ENCODE measurements at places on chromosomes 11 and 22.

- DNase-seq = no peak
Measured at GRCh38 chr11:11069841-11070835, 212.3 kb upstream of the ZBED5 start.

GRCh38 chr11:69377029-69377952, 83.3 kb downstream of the MYEOV start:
- DNase-seq = no peak

DNA sequence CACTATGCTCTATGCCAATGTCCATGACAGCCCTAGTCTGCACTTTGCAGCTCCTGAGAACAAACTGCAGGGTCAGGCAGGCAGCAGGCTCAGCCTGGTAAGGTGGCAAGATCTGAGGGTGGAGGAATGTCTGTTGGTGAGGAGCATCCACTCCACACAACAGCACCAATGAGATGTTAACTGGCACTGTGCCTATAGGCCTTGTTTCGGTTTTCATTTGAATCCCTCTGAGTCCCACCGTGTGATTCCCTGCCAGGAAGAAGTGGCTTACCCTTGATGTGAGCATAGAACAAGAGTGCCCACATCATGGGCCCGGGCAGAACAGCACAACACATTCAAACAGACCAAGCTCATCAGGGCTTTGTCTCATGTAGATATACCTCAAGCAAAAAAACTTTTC, 44.1 kb upstream of the CHRM4 start:
- DNase-seq = no peak

GRCh38 chr11:57413681-57414080, 13.2 kb downstream of the SLC43A3 start:
- DNase-seq = no peak

DNA sequence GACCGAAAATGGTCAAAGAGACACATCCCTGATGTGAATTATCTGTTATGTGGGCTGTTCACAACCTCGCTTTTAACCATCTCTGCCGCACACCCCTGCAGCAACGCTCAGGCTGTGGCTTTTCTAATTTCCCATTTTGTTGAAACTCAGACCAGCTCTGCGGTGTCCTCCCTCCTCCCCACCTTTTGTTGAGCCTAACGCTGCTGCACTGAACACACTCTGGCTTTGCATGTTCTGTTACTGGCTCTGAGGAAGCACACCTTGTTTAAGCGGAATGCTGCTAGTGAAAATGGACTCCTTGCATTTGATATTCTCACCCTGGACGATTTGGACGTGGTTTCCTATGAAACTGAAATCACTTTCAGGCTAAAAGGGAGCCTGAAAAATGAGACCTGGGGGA, 198.5 kb upstream of the MTNR1B start:
- DNase-seq = no peak

- no peak for DNase-seq
Measured at GRCh38 chr11:82216927-82217570, 516.6 kb downstream of the FAM181B start.

GRCh38 chr11:125943661-125944349, 2.0 kb upstream of the VSIG10L2 start:
- no peak for DNase-seq

DNA sequence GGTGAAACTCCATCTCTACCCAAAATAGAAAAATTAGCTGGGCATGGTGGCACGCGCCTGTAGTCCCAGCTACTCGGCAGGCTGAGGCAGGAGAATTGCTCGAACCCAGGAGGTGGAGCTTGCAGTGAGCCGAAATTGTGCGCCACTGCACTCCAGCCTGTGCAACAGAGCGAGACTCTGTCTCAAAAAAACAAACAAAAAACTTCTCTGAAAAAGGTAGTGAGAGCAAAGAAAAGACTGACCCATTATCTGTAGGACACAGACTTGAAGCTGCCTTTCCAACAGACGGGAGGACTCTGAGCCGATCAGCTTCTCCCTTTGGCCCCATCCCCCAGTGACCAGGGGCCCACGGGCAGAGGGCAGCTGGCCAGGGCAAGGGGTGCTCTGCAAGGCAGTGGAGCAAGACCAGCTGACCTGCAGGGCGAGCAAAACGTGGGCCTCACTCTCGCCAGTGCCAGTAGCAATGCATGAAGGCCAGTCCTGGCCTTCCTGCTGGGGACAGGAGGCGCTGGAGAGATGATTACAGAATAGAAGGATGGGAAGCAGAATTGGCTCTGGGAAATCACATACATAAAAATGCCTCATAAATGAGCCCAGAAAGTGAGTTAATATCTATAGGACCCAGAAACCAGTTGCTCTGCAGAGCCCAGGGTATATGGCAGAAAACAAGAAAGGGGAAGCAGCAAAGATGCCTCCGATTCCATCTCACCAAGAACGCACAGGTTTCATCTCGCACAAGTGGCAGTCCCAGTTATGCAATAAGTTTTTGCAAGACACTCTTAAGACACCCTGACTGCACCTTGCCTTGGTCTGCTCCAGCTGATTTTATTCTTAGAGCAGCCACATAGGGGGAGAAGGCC, 2.8 kb downstream of the EHD1 start:
- DNase-seq = no peak

- DNase-seq = no peak
Measured at GRCh38 chr22:30459181-30460052, 12.4 kb downstream of the SEC14L3 start.

DNA sequence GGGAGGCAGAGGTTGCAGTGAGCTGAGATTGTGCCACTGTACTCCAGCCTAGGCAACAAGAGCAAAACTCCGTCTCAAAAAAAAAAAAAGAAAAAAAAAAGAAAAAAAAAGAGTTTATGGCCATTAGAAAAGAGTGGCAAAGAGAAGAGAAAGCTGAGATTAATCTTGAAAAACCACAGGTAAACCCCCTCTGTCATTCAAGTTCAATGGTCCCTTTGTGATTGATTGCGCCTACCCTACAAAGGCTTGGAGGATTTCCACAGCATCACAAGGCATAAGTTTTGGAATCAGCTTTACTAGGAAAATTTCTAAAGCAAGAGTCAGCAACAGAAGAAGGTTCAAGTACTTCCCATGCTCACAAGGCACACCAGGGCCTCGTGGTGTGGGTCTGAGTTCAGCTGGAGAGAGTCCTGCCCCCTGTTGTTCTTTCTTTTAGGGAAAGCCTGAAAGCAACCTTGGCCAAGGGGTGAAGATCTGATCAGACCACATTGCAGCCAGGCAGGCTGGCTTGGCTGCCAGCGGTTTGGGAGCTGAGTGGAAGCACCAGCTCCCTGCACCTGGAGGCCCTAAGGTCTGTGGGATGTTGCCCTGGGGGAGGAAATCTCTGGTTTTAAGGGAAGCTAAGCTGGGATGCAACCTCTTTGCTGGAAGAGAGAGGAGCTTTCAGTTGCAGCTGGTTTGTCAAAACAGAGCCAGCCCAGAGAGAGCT, 41.8 kb downstream of the SLN start:
- no peak for DNase-seq

- no peak for DNase-seq
Measured at GRCh38 chr11:3123305-3123704, 41.8 kb downstream of the OSBPL5 start.

GRCh38 chr11:119363081-119363850, 16.8 kb upstream of the MFRP start:
- no peak for DNase-seq

DNA sequence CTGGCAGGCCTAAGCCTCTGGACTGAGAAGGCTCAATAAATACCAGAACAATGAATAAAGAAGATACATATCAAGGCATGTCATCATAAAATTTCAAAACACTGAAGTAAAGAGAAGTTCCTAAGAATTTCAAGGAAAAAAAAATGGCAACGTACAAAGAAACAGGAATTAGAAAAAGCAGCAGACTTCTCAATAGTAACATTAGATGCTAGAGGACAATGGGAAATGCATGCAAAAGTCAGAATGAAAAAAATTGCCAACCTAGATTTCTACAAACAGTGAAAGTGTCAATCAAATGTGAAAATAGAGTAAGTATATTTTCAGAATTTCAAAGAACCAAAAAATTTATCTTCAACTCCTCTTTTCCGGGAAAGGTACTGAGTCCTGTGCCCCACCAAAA, 125.0 kb downstream of the KCNC1 start:
- no peak for DNase-seq

DNA sequence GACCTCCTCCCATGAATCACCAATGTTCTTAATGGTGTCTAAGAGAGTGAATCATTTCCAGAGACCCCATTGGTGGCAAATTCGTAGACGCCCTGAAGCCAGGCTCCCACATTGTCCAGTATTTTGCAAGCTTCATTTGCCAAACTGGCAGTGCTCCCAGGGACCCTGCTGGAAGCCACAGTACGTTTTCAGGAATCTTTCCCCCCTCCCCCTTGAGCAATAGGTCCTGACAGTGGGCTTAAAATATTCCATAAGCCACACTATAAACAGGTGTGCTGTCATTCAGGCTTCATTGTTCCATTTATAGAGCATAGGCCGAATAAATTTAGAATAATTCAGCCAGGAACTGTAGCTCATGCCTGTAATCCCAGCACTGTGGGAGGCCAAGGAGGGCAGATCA, 125.3 kb downstream of the MORC2 start:
- DNase-seq = peak; percentile 55

- DNase-seq = peak; percentile 15
Measured at GRCh38 chr11:8019314-8020243, 32.4 kb downstream of the EIF3F start.

- DNase-seq = no peak
Measured at GRCh38 chr11:83682611-83682973, 396.4 kb upstream of the CCDC90B start.

DNA sequence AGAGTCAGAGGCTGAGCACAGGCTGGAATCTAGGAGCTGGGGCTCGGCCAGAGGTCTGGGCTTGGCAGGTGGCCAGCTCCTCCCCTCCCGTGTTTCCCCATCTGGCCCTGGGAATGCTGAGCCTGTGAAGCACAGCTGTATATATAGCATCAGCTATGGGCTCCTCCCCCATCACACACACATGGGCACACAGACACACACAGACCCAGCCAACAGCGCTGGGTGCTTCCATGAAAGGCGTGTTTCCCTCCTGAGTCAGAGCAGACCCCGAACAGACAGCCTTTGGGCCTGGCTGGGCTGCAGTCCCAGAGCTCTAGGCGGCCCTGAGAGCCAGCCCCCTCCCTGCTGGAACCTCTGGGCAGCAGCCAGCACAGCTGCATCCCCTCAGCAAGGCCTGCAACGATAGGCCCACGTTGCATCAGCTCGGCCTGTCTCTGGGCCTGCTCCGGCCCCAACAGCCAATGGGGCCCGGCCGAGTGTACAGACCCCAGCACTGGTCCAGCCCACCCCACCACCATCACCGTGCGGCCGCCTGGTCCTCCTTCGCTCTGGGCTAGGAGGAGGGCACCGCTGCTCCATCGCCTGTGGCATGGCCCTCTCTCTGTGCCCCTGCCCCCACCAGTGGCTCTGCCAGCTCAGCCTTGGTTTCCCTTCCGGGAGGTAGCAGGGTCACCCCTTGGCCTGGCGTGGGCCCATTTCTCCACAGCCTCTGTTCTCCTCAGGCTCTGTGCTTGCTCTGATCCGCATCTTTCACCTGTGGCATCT, 7.6 kb upstream of the SERPINH1 start:
- peak; percentile 99 for DNase-seq
